ENCODE measurements at places on chromosomes 5 and 9.

DNA sequence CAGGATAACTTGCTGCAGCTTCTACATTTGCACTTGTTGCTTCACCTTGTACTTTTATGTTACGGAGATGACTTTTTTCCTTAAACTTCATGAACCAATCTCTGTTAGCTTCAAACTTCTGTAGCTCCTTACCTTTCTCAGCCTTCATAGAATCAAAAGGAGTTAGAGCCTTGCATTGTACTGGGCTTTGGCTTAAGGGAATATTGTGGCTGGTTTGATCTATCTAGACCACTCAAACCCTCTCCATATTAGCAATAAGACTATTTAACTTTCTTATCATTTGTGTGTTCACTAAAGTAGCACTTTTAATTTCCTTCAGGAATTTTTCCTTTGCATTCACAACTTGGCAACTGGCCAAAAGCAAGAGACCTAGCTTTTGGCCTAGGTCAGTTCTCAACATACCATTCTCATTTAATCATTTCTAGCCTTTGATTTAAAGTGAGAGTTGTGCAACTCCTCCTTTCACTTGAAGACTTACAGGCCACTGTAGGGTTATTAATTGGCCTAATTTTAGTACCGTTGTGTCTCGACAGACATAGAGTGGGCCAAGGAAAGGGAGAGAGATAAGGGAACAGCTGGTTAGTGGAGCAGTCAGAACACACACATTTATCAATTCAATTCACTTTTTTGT is 63.7 kb downstream of the SHOC1 start:
- H3K27me3 ChIP-seq, result no peaks in the 10 kb centered on the region
- H3K27ac ChIP-seq, result no peak overlapping the region
- DNase-seq, result no peak

DNA sequence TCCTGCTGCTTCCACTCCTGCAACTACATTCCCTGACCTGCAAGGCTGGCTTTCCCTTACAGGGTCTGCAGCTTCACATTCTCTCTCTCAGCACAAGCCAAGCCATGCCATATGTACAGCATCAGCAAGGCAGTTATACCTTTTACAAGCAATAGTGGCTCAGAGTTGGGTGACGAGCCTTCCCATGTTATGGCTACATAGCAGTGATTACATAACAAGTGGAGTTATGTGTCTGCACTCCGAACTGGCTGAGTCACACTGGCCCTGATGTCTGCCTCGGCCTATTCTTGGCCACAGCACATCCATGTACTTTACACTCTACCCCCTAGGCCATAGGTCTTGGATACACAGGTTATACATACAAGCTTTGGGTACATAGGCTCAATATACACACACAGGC is 52.0 kb upstream of the SNCAIP start:
- no peak for DNase-seq
- H3K27ac ChIP-seq, result no peak overlapping the region
- no peaks in the 10 kb centered on the region for H3K36me3 ChIP-seq
- no peaks in the 10 kb centered on the region for H3K27me3 ChIP-seq
- no peaks in the 10 kb centered on the region for H3K4me1 ChIP-seq

DNA sequence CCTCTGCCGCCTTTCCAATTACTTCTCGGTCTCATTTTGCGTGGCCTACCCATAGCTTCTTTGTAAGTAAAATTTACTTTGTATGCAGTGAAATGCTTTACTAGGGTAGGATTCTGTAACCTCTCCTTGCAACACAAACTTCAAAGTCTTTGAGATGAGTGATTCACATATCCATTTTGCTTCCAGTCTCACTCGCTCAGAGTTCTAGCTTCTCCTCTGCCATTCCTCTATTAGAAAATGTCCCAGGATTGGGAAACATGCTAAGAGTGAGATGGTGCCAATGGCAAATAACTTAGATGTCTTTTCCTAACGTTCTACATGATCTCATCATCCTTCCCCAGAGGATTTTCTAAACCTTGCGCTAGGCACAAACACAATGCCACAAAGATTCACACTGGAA is 270.5 kb upstream of the SLC30A5 start:
- no peak overlapping the region for H3K4me3 ChIP-seq
- H3K36me3 ChIP-seq, result no peaks in the 10 kb centered on the region
- DNase-seq, result no peak

DNA sequence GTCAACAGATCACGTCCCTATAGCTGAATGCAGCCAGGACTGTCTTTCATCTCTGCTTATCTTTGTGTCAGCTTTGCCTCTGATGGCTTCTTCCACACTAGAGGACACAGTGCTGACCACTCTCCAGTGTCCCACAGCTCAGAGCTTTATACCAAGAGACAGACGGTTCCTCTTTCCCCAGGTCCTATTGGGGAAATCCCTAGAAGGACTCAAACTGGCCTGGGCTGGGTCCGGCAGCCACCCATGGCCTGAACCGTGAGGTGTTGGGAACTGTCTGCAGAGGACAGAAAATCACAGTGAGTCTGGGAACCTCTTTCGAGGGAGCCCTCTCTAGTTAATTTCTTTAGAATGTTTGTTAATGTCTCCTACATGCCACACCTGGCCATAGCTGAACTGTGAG is 68.3 kb upstream of the SHB start:
- no peak overlapping the region for H3K27ac ChIP-seq
- no peak for DNase-seq

DNA sequence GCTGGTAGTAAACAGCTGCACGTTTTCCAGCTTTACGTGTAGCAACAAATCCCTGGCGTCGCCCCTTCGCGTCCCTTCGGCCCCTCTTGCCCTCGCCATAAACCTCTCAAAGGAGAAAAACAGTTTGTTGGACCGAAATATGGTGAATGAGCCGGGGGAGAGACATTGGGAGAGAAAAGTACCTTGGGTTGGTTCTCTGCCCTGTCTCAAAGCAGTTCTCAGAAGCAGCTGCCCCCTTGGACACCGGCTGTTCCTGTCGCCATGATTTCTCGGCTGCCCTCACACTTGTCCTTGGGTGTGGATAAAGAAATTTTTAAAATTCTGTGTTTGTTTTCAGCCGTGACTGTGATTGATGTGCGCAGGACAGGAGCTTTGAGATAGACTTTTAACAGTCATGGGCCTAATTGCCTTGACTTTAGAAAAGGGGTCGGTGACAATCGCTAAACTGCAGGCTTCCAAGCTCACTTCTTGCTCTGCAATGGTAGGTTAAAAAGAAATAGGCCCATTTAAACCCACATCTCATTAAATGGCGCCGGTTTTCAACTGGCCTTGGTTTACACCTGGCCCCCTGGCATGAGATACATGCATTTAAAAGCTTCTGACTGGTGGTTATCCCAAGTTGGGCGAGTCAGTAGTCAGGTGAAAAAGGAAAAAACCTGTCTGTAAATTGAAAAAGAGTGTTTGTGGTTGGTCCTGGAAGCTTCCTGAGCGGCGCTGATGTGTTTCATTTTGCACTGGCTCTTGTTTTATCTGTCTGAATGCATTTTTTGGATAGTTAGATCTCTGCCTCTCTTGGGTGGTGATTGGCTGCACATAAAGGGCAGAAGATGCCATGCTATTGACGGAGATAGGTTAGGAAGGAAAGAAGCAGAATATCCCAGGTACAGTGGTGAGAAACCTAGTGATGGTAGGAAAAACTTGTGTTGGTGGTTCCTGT is 983 bp downstream of the RCL1 start:
- H3K27me3 ChIP-seq, result no peaks in the 10 kb centered on the region
- H3K4me3 ChIP-seq, result peak overlapping the region; percentile 74
- H3K36me3 ChIP-seq, result no peaks in the 10 kb centered on the region
- no peak for DNase-seq
- H3K27ac ChIP-seq, result peak overlapping the region; percentile 82

- no peak for DNase-seq
- H3K36me3 ChIP-seq, result no peaks in the 10 kb centered on the region
- no peak overlapping the region for H3K27ac ChIP-seq
These were observed 240.2 kb downstream of the RFX3 start for GRCh38 chr9:3285365-3286161.

DNA sequence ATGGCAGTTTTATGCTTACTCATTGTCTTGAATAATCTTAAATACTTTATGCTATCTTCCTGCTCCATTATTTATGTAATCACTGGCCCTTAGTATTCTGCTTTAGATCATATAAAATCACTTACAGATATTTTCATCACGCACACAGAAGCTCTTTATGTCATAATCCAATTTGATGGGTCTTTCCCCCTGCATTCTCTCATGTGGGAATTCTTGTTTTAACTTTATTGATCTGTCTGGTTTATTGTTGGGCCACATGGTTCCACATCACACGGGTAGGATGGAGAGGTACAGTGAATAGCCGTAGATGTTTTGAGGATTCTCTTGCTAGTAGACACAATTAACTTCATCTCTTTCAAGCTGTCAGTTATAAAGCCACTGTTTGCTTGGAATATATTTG is 27.0 kb downstream of the PLPPR1 start:
- no peaks in the 10 kb centered on the region for H3K36me3 ChIP-seq
- H3K4me1 ChIP-seq, result no peaks in the 10 kb centered on the region
- no peak for DNase-seq
- H3K27me3 ChIP-seq, result no peaks in the 10 kb centered on the region

DNA sequence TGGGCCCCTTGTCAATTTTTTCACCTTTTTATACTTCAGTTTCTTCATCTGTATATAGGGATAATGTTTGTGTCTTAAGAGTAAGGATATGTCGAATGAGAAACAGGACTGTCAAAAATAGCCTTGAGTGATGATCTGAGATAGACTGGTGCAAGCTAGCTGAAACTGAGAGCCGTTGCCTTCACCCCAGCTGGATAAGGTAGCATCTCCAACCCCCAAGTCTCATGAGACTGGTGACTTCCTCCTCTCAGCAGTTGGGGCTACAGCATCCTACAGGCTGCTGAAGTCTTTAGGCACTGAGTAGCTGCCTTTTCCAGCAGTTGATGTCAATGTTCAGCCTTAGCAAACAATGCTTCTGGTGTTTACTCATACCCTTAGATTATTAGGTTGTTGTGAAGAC is 330.2 kb downstream of the OSTF1 start:
- no peak overlapping the region for H3K27ac ChIP-seq
- no peak for DNase-seq
- no peaks in the 10 kb centered on the region for H3K27me3 ChIP-seq
- H3K4me1 ChIP-seq, result no peaks in the 10 kb centered on the region

DNA sequence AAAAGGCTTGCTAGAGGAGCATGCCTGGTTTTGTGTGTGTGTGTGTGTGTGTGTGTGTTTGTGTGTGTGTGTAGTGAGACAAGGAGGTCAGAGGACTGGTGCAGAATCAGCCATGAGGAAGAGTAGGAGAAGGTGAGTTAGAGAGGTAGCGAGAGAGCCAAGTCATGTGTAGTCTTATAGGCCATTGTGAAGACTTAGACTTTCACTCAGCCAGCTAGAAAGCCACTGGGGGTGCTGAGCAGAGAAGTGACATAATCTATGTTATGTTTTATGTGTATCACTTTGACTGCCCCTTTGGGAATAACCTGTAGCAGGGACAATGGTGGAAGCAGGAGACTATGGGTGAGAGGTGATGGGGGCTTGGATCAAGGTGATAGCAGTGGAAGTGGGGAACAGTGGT is 180.5 kb upstream of the CLINT1 start:
- H3K4me3 ChIP-seq, result no peak overlapping the region
- H3K4me1 ChIP-seq, result no peaks in the 10 kb centered on the region
- H3K27ac ChIP-seq, result no peak overlapping the region
- no peak for DNase-seq
- no peaks in the 10 kb centered on the region for H3K36me3 ChIP-seq

GRCh38 chr5:37703841-37704241 is 136.0 kb downstream of the GDNF start:
- no peak overlapping the region for H3K4me3 ChIP-seq
- no peaks in the 10 kb centered on the region for H3K27me3 ChIP-seq
- H3K27ac ChIP-seq, result no peak overlapping the region
- H3K4me1 ChIP-seq, result no peaks in the 10 kb centered on the region
- H3K36me3 ChIP-seq, result no peaks in the 10 kb centered on the region
- no peak for DNase-seq

DNA sequence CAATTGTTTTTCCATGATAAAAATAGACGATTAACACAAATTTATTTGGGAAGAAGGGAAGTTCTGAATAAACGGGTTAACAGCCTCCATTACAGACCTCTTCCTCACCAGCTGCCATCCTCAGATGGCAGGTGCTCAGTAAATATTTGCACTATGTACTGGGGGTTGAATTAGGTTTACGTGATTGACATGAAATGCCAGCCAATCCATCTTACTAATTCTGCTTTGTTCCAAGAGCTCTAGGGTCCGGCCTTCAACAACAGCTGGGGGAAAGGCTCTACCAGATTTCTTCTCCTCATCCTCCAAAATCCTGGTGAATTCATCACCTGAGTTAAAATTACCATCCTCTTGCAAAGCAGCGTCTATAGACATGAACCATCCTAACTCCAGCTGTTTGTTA is 104.6 kb downstream of the MTX3 start:
- H3K27me3 ChIP-seq, result no peaks in the 10 kb centered on the region
- H3K27ac ChIP-seq, result no peak overlapping the region
- H3K4me3 ChIP-seq, result no peak overlapping the region
- no peaks in the 10 kb centered on the region for H3K36me3 ChIP-seq

GRCh38 chr5:111224561-111225345 is 569 bp downstream of the CAMK4 start:
- no peaks in the 10 kb centered on the region for H3K36me3 ChIP-seq
- H3K4me1 ChIP-seq, result no peaks in the 10 kb centered on the region
- H3K27me3 ChIP-seq, result peaks cover 27% of the 10 kb centered on the region
- no peak for DNase-seq

GRCh38 chr5:2165615-2166305 is 283.0 kb upstream of the IRX4 start:
- no peak overlapping the region for H3K4me3 ChIP-seq
- DNase-seq, result no peak
- no peaks in the 10 kb centered on the region for H3K4me1 ChIP-seq
- no peaks in the 10 kb centered on the region for H3K36me3 ChIP-seq
- H3K27ac ChIP-seq, result no peak overlapping the region
- no peaks in the 10 kb centered on the region for H3K27me3 ChIP-seq

- no peaks in the 10 kb centered on the region for H3K27me3 ChIP-seq
- H3K27ac ChIP-seq, result no peak overlapping the region
These were observed 158.3 kb upstream of the MAP3K1 start for GRCh38 chr5:56656846-56657726.

DNA sequence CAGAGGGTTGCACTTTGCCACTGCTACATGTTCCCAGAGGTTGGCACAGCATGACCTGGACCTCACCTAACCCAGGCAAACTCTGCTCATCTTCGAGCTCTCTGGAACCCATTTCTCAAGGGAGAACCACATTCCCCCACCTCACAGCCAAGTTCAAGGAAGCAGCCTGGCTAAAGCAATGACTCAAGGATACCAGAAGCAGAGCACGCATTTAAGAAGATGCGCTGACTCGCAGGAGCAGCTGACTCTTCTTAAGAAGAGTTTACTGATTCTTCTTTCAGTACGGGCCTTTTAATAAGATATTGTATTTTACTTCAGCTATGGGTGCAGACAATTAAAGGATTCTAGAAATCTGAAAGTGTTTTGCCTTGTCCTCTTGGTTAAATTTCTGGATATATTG is 4.1 kb upstream of the SEMA5A start:
- H3K27me3 ChIP-seq, result no peaks in the 10 kb centered on the region
- H3K36me3 ChIP-seq, result no peaks in the 10 kb centered on the region
- H3K4me1 ChIP-seq, result no peaks in the 10 kb centered on the region
- no peak overlapping the region for H3K27ac ChIP-seq
- DNase-seq, result no peak
